CD4-positive, alpha-beta memory T cell (primary cell): ENCODE measurements at places on chromosomes 12 and 14.

- peak; percentile 71 for DNase-seq
These were observed 1.5 kb upstream of the PLEKHG3 start for GRCh38 chr14:64702493-64703394.

DNA sequence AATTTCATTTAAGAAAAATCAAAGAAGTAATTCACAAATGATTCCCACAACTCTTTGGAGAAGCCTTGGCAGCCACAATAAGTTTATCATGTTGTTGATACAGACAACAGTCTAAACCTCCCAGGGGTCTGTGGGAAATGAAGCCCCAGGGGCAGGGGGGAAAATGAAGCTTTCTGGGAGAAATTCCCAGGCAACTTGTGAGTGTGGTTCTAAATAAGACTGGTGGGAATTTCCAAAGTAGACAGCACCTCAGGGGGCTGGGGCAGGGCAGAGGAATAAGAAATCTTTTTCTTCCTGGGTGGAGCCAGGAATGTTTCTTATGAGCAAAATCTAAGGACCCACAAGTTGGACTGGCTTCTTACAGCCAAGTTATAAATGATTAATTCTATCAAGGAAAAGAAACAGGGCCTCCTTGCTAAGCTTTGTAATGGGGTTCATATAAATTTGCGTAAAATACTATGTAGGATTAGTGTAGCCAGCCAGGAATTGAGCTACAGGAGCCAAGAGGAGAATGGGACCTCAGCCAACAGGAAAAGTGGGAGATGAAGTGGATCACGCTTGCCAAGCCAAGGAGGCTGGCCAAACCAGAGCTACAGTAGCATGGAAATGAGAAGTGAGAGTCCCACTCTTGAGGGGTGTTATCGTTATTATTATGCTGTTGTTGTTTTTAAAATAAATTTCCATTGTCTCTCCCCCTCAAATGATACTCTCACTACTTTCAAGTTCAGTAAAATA, 182.9 kb upstream of the FAR2 start:
- DNase-seq = no peak

DNA sequence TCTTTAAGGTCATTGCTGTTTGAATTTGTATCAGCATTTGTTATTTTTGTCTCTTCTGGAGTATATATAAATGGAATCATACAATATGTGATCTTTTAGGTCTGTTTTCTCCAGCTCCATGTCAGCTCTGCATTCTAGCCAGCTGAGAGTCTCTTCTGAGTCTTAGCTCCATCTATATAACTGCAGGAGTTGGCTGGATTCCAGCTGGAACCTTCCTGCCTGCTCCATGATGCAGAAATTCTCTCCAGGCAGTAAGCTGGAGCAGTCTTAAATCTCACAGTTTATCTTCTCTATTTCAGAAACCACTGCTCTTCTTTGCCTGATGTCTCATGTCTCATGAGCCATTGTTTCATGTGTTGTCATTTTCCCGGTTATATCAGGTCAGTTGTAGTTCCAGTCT, 827.6 kb downstream of the NRXN3 start:
- DNase-seq = no peak

- DNase-seq = no peak
These were observed 86.5 kb upstream of the CRY1 start for GRCh38 chr12:107179871-107180270.

DNA sequence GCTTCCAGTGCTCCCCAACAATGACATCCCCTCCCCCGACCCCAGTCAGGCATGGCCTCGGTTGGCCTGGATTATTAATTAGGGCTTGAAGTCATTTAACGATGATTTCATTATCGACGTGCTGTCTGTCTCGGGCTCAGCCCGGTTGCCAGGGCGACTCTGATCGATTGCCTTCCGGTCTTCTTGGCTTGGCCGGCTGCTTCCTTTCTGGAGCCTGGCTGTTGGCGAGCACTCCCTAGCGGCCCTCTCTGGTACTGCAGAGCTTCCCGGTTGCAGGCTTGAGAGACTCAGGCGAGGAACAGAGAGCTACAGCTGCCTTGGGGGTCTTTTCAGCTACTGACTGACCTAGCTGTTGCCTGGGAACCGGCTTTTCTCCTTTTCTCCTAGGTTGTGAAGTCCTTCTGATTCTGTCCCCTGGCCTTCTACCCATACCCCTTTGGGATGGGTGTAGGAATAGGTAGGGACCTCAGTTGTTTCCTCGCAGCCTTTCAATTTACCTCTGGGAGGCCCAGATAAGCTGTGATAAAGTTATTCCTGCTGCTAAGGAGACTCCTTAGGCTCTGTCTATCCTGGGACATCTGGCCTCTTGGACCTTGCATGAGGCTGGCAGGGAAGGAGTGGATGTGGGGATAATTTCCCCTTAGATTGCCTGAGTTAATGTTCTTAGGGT, 5.5 kb upstream of the CISTR start:
- DNase-seq = peak; percentile 70

GRCh38 chr14:75861161-75861621, 120.6 kb downstream of the TGFB3 start:
- DNase-seq = no peak

DNA sequence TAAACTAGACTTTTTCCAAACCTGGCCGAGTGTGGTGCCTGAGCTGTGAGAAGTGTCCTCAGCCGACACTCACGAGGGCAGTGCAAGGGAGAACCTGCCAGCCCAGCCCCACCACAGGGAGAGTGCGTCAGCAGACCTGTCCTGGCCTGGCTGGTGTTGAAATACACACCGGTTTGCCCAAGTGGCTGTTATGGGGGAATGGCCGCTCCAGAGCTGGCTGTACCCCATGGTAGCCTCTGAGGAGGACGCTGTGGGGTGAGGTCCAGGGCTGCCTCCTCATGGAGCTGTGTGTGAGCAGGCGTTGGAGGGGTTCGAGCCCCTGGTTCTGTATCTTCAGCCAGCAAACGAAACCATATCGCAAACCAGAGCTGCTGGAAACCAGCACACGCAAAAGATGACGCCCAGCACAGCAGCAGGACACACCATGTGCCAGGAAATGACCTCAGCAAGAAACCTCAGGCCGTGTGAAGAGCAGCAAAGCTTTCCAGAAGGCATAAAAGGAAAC, 9.4 kb downstream of the ANKRD9 start:
- no peak for DNase-seq

GRCh38 chr14:54771411-54772027, 131.1 kb downstream of the GCH1 start:
- no peak for DNase-seq

- DNase-seq = no peak
These were observed 15.7 kb downstream of the HAL start for GRCh38 chr12:95980437-95980836.

- DNase-seq = peak; percentile 30
These were observed 7.6 kb upstream of the BRMS1L start for GRCh38 chr14:35818346-35819115.

- DNase-seq = no peak
These were observed 14.1 kb upstream of the KRAS start for GRCh38 chr12:25264862-25265261.

DNA sequence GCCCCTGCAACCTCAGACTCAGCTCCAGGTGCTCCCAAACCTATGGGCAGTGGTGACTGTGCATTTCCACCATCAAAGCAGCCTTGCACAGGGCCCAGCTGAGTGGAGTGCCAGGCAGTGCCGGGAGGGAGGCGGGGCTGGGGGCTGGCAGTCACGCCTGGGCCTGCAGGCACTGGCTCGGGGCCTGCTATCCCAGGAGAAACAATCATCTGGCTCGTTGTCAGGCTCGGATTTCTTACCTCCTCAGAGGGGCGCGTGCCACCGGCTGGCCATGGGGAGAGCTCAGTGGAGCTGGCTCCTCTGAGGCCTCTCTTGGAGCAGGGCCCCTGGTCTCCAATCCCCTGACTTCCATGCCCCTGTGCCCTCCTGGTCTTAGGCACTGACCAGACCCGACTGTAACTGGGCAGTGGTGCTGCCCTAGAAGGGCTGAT, 20.2 kb upstream of the PPP1R13B start:
- no peak for DNase-seq

GRCh38 chr14:100081997-100082625, 16.9 kb downstream of the EVL start:
- no peak for DNase-seq

- DNase-seq = no peak
These were observed 29.7 kb downstream of the CLMN start for GRCh38 chr14:95290021-95290420.

DNA sequence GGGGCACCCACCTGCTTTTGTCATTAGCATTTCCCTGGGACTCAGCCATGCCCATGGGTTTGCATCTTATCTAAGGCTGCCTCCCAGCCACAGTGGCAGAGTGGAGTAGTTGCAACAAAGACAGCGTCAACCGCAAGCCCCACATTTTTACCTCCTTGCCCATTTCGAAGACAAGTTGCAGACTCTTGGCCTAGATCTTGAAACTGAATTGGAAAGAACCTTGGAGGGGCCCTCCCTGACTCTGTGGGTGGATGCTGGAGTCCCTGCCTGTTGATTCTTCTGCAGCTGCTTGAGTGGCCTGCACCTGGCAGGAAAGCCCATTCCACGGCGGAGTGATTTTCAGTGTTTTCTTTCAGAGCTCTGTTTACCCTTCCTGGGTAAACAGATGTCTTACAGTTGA, 309.0 kb downstream of the VRK1 start:
- DNase-seq = peak; percentile 14

DNA sequence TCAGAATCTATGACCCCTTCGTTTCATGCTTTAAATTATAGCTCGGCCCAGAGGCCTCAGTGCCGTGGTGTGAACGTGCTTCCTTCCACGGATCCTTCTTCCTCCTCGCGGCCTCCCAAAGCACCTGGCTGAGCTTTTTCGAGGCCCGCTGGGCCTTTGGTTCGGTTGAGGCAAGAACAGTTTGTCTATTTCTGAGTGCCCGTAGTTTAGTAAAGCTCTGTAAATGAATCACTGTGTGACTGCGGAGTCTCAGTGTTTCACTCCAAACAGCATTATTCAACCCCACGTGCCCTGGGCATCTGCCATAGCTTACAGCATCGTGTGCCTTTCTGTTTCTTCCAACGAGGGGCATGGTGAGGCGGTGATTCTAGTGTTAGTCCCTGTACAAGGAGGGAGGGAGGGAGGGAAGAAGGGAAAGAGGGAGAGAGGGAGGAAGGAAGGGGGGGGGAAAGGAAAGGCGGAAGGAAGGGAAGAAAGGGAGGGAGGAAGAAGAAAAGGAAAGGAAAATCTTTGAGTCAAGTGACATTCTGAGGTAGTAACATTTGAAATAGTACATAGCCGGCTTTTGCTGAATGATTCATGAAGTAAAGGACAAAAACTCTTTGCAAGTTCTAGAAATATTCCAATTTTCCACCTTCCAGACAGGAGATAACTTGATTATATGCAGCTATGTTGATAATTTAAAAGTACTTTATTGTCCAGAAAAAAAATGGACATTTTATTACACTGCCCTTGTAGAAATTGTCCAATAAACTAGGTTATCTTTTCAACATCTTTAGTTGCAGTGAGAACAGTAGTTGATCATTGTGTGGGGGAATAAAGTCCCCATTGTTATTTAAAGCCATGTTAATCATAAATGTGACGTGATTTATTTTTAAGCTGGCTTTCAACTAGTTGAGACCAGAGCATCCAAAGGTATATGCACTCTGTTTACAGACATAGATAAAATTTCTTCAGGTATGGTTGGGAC, 1.2 kb upstream of the TRIM9 start:
- no peak for DNase-seq

- DNase-seq = no peak
These were observed 1.0 kb downstream of the KLHL33 start for GRCh38 chr14:20434701-20435581.

GRCh38 chr12:50597200-50598195, 92.7 kb downstream of the DIP2B start:
- peak; percentile 17 for DNase-seq
